ENCODE measurements at places on chromosomes 7 and 10.

GRCh38 chr10:10032991-10033390, 984.7 kb upstream of the CELF2 start:
- DNase-seq = no peak

GRCh38 chr10:23693925-23694324, 255.1 kb downstream of the OTUD1 start:
- DNase-seq = no peak

DNA sequence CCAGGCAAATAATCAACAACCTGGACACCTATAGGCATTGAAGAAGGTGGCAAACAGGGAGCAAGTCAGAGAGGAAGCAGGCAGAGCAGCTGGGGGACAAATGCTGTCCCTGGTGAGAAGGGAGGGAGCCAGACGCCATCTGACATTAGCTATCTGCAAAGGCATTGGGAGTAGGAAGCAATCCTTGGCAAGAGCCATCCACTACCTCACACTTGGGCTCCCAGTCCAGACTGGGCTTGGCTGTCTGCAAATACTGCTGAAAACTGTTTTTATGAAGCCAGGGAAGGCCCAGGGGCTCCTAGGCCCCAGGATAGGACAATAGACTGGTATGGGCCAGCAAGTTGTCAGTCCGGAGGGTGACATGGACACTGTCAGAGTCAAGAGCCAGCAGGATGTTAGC, 132.5 kb downstream of the SORBS1 start:
- DNase-seq = no peak

- no peak for DNase-seq
Observed at GRCh38 chr10:124658591-124659242, 85.5 kb downstream of the FAM53B start.

DNA sequence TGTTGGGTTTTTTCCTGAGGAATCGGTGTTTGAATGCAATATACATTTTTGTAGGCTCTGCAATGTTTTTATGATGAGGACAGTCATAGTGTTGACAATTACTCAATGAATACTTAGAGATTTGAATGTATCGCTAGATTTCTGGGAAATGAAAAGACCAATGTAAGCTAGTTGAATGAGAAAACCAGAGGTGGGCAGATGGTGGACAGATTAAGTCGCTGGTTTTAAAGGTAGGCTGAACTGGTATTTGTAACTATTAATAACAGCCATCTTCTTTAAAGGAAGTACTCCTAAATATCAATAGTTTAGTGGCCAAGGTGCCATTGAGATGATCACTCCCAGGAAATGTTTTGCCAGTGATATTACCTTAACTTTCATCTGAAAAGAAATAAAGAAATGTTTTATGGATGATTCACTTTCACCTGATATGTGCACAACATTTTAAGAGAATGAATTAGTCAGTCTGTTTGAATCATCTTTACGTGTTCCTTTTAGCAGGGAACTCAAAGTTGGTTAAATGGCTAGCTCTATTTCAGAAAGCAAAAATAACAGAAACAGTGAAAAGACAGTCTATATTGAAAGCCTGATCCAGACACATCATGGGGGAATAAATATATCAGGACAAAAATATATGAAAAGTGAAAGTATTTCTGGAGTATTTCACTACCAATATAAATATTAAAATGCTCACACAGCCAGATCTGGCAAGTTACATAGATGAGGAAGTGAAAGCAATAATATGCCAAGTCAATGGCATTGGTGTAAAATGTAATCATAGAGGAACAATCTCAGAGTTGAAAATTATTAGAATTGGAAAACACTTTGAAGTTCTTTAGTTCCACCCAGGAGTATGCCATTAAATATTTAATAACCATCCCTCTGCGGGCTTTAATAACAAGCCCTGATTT, 20.7 kb downstream of the MET start:
- no peak for DNase-seq

DNA sequence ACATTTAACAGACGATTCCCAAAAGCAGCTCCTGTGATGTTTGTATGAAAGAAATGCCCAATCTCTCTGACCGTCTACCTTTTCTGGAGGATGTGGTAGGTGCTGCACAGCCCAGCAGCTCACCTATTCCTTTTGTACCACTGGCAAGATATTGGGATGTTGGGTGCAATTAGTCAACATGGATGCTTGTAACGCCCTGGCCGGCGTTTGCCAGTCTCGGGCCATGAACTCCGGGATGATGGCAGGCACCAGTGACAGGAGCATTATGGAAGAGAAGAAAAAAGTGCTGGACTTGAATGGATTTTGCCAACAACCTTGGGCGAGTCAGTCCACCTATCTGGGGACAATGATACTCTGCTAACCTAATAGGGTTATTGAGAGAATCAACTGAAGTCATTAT, 69.0 kb upstream of the ZNF438 start:
- no peak for DNase-seq

All from activated T-cell treated with anti-CD3 and anti-CD28 coated beads for 4 hours (primary cell).